SHP77 (cell line): ENCODE measurements at places on chromosomes 5 and 9.

- DNase-seq = no peak
Observed at GRCh38 chr5:56329652-56330051, 96.5 kb upstream of the ANKRD55 start.

DNA sequence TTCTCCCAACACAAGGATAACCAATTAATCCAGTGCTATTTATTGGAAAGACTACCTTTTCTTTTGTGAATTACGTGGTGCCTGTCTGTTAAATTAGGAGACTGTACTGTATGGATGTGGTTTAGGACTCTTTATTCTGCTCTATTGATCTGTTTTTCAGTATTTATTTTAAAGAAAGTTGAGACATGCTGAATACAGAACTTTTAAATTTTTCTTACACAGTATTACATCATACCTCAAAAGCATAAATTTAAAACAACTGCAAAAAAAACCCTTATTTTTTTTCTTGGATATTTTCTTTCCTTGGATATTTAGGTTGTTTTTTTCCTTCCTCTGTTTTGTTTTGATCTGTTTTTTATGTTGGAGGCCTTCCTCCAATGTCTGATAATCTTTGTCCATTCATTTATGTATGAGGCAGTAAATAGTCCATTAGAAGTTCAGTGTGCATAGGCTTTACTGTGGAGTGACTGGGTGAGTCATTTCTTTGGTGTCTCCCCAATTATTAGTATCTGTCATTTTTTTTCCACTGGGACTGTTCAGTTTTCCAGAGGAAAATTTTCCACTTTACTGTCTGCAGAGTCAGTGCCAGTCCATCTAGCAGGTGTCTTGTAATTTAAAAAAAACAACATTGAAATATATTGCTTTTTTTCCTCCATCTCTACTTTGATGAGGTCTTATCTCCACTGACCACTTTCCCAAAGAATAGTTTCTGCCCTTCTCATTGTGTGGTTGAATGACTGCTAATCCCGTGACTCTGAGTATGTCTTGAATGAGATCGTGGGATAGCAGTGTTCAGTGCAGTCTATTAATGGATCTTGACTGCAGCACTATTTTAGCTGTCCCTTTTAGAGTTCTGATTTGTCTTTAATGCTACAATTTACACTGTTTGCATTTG is 15.2 kb downstream of the CYSTM1 start:
- DNase-seq = no peak

DNA sequence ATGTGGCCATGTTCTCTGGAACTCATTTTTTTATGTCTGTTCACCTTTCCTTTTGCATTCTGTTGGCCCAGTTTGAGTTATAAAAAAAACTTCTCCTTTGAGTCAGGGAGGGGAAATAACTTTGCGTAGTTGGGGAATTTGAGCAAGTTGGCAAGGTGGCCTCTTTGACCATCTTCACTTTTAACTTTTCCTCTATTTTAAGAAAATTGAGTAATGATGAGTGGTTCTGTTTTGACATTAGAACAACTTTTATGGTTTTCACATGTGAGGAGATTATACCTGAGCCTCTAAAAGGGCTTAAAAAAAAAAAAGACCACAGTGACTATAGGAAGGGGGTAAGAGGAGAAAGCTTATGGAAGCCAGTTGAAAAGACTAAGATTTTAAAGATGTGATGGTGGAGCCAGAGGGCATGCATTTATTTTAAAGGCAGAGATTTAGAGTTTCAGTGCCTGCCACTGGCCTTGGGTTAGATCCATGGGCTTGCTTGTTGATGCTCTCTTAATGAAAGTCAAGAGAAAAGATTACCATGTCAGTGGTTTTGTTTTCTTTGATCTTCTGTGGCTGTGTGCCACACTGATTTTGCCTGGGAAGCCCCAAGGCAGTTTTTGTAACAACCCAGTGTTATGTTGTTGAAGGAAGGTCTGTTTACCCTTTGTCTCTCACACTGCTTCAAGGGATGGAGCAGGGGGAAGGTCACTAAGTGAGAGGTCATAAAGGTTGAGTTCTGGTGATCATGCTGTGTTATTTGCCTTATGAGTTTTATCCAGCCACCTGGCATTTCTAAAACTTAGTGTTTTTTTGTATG is 219.7 kb upstream of the CD180 start:
- no peak for DNase-seq

- DNase-seq = no peak
Observed at GRCh38 chr9:70117835-70118319, 74.2 kb downstream of the MAMDC2 start.

DNA sequence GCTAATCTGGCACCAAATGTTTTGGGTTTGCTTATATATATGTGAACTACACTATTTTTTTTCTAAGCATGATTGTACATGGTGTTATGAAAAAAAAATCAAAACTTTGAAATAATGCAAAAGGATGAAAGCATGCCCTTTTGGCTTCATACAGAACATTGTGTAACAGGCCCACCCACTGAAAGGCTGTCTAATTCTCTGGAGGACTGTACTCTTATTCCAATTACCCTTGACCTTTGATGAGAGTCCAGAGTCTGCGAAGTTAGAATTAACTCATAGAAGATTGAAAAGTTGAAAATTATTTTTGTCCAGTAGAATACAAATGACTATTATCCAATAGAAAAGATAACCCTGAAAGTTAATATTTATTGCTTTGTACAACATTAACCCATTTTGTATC is 117.4 kb downstream of the ADAMTS12 start:
- DNase-seq = no peak

DNA sequence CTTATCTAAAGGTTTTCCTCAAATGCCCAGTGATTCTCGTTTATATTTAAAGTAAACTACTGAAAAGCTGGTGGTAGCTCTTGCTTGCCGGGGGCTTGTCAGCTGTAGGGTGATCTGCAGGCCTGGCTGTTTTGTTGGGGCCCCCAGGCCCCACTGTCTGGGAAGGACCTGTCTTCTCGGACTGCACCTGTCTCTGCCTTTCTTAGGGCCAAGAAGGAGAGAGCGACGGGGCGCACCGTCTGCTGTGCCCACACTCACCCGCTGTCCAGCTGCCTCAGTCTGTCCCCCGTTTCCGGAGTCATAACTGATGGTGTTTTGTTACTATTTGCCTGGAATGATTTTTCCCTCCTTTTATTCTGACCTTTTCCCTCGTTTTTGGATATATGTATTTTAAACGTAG is 94.1 kb upstream of the CACNA1B start:
- no peak for DNase-seq

- DNase-seq = no peak
Observed at GRCh38 chr5:33696411-33696810, 195.4 kb downstream of the ADAMTS12 start.
